DMS53 (cell line): ENCODE measurements at places on chromosomes 6 and 20.

- DNase-seq = no peak
Measured at GRCh38 chr6:22557007-22557406, 12.4 kb upstream of the HDGFL1 start.

- DNase-seq = no peak
Measured at GRCh38 chr6:128532136-128532535, 11.7 kb upstream of the PTPRK start.

GRCh38 chr20:14744723-14745122 lies 407.3 kb upstream of the FLRT3 start:
- no peak for DNase-seq

DNA sequence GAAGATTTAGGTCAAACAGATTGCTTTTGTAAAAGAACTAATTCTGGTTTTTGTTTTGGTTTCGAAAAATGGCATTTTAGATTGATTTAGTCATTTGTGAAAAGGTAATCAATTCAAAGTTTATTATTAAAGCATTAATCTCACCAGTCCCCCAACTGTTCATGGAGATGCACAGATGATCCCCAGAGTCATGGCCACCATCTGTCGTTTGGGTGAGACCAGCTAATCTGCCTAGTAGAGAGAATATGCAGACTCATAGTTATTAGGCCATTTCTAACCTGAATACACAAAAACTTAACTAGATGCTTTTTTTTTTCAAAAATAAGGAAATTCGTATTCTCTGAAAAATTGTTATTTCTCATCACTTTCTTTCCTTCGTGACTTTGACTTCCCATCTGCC lies 58.1 kb downstream of the C6orf58 start:
- DNase-seq = no peak

DNA sequence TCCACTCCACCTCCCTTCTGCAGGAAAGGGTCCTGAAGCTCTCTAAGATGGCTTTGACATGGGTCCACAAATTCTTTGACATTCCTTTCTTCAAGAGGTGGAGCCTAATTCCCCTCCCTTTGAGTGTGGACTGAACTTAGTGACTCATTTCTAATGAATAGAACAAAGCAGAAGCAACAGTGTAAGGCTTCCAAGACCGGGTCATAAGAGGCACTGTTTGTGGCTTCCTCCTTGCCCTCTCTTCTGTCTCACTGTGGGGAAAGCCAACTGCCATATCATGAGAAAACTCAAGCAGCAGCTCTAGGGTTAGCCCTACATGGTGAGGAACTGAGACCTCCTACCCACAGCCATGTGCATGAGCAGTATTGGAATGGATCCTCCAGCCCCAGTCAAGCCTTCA lies 5.9 kb upstream of the CDK5RAP1 start:
- DNase-seq = no peak

GRCh38 chr20:57514273-57514751 lies 10.6 kb downstream of the CTCFL start:
- peak; percentile 69 for DNase-seq

DNA sequence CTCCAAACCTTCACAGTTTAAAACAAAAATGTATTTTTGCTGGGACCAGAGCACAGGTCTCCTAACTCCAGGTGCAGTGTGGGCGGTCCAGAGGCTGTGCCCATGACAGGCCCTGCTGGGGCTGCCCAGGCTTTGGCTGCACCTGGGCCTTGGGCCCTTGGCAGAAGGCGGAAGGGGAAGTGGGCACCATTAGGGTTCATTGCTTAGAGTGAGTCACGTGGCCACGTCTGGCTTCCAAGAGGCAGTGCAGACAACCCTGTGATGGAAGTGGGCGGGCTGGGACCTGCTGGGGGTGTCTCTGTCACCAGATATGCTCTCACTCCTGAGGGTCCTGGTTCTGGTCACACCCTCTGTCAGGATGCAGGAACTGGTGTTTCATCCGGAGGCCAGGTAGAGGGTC lies 302.2 kb downstream of the QKI start:
- no peak for DNase-seq

- DNase-seq = no peak
Measured at GRCh38 chr6:130935978-130936377, 108.8 kb downstream of the SMLR1 start.
